ENCODE measurements at places on chromosomes 11 and 22.

- DNase-seq = peak; percentile 69
These were observed 46.1 kb downstream of the RRAS2 start for GRCh38 chr11:14312736-14313438.

- DNase-seq = peak; percentile 69
These were observed 9.1 kb downstream of the LMF2 start for GRCh38 chr22:50498322-50498890.

- DNase-seq = no peak
These were observed 269.9 kb downstream of the NTM start for GRCh38 chr11:131640320-131640719.

DNA sequence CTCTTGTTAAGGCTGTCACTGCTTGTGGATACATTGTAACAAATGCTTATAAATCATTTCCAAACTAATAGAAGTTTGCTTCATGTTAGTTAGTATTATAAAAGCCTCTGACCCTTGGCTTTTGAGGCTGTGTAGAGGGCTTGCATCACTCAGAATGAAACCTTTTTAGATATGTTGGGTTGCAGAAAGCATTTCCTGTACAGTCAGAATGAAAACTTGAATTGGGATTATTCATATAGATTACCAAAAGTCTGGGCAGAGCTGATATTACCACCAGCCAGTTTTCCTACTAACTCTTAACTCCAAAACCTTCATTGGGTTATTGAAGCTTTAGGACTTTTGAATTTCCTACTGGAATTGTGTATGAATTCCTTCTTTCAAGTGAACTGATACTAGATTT, 12.0 kb downstream of the KMT2A start:
- DNase-seq = peak; percentile 52

DNA sequence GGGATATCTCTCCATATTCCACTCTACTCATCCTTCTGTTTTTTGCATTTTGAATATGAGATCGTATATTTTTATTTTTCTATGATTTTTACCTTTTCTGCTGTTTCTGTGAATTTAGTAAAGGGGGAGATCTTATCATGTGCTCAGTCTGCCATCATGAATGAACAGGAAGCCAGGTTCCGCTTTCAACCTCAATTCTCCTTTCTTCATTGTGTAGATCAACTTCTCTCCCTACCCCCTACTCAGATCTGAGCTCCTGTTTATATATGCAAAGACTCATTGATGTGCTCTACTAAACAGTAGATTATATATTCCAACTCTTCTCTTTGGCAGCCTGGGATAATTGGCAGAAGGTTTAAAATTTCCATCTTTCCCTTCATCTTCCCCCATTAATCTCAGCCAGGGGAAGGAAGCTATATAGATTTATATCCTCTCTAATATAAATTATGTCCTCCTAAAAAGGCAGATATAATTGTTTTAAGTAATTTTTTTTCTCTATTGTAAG, 336.7 kb upstream of the PLET1 start:
- DNase-seq = no peak

DNA sequence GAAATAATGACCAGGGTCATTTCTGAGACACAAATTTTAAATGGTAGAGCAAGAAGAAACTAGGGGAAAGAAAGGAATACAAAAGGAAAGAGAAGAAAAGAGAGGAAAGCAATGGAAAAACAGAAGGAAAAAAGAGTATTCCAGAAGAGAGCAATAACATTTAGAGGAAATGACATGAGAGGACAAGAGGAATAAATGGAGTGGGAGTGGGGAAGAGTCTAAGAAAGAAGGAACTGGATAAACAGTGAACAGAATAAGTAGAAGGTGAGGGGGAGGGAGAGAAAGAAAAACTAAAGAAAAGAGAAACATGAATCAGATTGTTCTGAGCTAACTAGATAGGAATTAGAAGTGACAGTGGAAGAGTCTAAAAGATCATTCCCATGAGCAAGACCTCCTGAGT, 28.4 kb downstream of the PRDM10 start:
- no peak for DNase-seq

GRCh38 chr11:63017306-63017974, 1.8 kb upstream of the SLC22A8 start:
- DNase-seq = peak; percentile 20

DNA sequence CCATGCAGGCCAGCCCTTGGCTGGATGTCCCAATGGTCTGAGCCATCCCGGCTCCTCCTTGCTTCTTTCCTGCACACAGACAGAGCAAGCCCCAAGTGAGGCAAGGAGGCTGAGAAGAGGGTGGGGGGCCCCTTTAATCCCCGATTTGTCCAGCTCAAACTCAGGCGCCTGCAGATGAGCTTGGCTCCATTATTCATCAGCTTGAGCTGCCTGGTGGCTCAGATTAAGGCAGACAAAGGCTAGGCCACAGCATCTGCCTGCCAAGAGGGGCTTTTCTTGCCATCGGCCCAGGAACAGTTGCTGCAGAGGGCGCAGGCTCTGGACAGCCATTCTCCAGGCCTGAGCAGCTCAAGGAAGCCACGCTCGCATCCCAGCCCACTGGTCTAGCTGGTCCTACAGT, 35.4 kb downstream of the LMO1 start:
- no peak for DNase-seq

DNA sequence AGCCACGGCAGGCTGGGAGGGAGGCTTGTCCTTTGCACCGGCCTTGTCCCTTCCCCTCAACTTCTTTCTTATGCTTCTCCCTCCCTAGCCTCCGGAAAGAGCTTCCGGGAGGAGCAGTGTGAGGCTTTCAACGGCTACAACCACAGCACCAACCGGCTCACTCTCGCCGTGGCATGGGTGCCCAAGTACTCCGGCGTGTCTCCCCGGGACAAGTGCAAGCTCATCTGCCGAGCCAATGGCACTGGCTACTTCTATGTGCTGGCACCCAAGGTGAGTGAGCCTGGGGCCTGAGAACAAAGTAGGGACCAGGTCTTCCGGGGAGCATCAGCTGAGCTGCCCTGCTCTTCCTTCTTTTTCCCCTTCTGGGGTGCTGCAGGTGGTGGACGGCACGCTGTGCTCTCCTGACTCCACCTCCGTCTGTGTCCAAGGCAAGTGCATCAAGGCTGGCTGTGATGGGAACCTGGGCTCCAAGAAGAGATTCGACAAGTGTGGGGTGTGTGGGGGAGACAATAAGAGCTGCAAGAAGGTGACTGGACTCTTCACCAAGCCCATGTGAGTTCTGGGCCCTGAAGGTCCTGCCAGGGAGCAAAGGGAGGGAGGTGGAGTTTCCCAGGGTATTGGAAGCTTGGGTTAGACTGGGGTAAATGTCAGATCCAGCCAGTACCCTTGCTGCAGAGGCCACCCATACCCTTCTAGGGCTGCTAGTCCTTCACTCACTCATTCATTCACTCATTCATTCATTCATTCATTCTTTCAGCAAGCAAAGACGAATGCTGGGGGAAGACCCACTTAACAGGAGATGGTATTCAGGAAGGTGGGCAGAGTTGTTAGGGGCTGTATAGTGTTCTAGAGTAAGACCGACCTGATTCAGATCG, 22.6 kb downstream of the ADAMTS15 start:
- no peak for DNase-seq

DNA sequence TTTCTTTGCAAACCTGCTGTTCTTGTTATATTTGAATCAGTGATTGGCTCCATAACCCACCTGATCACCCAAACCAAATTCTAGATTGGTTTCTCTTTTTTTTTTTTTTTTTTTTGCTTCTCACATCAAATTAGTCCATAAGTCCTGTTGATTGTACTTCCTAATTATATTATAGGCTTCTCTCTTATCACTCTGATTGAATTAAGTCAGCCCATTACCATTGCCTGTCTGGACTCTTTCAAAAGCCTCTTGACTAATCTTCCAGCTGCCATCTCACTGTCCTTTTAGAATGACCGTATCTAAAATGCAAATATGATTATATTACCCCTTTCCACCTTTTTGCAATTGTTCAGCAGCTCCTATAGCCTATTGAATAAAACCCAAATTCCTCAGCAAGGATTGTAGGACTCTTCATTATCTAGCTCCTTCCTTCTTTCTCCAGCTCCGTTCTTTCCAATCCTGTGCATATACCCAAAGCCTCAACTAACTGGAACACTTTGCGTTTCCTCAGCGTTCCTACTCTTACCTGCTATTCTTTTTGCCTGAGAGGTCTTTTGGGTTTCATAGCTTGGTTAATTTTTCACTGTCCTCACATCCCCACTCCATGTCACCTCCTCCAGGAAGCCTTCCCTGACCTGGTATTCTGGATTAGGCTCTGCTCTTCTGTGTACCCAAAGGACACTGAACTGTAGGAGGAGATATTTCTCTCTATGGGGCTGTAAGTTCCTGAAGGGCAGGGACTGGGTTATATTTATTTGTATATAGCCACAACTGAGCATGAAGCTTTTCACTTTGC, 423.3 kb downstream of the TMEM135 start:
- no peak for DNase-seq

GRCh38 chr22:44407987-44408828, 89.8 kb downstream of the RTL6 start:
- no peak for DNase-seq

DNA sequence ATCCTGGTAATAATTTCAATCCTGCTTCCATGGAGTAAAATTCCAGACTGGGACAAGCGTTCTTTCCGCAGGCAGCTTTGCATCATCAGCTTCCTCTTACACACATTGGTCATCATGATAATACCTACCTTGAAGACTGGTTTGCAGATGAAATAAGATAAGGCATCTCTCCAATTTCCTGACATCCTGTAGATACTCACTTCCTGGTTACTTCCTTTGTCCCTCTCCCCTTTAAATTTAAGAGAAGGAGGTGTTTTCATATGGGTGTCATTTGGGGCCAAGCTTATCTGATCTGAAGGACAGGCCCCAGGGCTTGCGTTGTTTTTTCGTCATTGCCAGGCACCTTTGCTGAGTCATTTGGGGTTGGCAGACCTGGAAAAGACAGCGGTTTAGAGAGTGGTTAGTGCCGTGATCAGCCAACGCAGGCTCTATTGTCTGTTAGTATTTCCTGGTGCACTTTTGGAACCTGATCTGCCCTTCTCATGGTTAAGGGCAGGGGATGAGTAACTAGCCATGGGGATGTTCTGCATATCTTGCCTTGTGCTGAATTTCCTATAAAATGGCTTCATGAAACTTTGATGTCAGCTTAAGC, 24.1 kb downstream of the GRAMD1B start:
- DNase-seq = peak; percentile 78

- peak; percentile 33 for DNase-seq
These were observed 11.6 kb upstream of the GPHA2 start for GRCh38 chr11:64947208-64947814.

GRCh38 chr11:6968816-6969215, 42.6 kb downstream of the ZNF215 start:
- DNase-seq = peak; percentile 56

GRCh38 chr11:75499423-75500190, 26.1 kb downstream of the GDPD5 start:
- peak; percentile 97 for DNase-seq

DNA sequence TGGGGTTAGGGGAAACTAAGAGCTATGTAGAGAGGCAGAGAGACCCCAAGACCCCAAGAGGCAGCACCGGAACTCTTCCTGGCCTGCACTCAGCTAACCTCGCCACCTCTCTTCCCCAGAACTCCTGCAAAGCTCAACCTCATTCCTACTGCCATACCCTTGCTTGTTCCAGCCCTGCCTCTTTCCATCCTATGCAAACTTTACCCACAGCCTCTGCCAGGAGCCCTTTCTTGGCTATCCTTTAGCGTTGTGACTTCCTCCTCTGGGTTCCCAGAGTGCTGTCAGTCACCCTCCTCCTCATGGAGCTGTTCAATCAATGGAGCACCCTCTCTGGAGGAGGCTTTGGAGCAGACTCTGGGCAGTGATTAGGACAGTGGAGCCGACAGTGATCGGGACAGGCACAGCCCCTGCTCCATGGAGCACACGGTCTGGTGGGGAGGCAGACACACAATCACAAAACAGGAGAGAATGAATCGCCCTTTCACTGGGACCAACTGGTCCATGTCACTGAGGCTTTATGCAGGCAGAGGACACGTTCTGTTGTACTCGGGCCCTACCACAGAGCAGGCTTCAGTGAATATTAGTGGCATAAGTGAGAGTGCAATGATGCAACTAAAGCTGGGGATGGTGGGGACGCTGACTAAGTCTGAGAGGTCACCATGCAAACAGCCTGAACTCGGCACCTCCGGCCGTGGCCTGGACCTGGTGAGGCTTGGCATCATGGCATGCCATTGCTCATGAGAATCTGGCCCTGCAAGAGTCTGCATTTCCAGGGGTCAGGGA, 24.6 kb upstream of the P2RY2 start:
- no peak for DNase-seq

- no peak for DNase-seq
These were observed 47.5 kb downstream of the PAMR1 start for GRCh38 chr11:35477901-35478300.

- no peak for DNase-seq
These were observed 788 bp downstream of the KRTAP5-10 start for GRCh38 chr11:71566081-71566620.

GRCh38 chr11:115924744-115925567, 420.7 kb upstream of the CADM1 start:
- peak; percentile 1 for DNase-seq

- DNase-seq = peak; percentile 65
These were observed 14.8 kb upstream of the RPS3 start for GRCh38 chr11:75384438-75385080.
